ENCODE measurements at places on chromosomes 3 and 15. TPM values are rescaled to one million over a fixed set of nuclear protein-coding genes. Genes with fewer than 3 reads are reported as not detected.

Gene SLC9C1
- not detected for polyA plus RNA-seq

Gene EFCC1
- 0.46 TPM for polyA plus RNA-seq

Gene TEX9
- 3.0 TPM for polyA plus RNA-seq

Gene SLC15A2
- polyA plus RNA-seq: 1.4 TPM

Gene C2CD4B
- 1.2 TPM for polyA plus RNA-seq

Gene GPR149
- not detected for polyA plus RNA-seq

Gene GPR62
- 0.03 TPM for polyA plus RNA-seq

Gene LTK
- 4.8 TPM for polyA plus RNA-seq

Gene UCN2
- polyA plus RNA-seq: not detected

Gene FOXL2NB
- under 0.01 TPM for polyA plus RNA-seq
